Right kidney (tissue), 9 donors: ENCODE measurements at places on chromosomes 2 and 18.
A peak's percentile ranks its signal among the peaks of the same experiment; 100 is the strongest.

- peak; percentile 31 for DNase-seq
Measured at GRCh38 chr2:102843764-102844443, 82.1 kb downstream of the TMEM182 start.

DNA sequence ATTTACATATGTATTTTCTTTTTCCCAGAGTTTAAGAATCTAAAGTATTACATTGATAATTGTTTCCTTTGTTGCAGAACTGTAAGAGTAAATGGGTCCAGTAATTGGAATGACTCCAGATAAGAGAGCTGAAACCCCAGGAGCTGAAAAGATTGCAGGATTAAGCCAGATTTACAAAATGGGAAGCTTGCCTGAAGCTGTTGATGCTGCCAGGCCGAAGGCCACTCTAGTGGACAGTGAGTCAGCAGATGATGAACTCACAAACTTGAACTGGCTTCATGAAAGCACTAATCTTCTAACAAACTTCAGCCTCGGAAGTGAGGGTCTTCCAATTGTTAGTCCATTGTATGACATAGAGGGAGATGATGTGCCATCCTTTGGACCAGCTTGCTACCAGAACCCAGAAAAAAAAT lies 183.8 kb upstream of the STON1 start:
- no peak for DNase-seq

DNA sequence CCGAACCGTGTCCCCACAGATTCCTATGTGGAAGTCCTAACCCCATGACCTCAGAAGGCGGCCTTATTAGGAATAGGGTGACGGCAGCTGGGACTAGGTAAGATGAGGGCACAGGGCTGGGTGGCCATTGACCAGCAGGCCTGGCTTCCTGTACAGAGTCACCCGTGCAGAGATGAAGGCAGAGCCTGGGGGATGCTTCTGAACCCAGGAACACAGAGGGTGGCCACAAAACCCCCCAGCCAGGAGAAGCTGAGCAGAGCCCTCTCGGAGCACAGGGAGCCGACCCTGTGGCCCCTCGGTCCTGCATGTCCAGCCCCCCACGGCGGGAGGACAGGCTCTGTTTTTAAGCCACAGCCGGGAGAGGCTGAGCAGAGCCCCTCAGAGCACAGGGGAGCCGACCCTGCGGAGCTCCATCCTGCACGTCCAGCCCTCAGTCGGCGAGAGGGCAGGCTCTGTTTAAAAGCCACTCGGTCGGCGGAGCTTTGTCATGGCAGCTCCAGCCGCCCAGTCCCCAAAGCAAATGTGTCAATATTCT lies 2.7 kb downstream of the PDCD1 start:
- no peak for DNase-seq

GRCh38 chr2:19776941-19777514 lies 124.8 kb downstream of the TTC32 start:
- DNase-seq, result no peak

DNA sequence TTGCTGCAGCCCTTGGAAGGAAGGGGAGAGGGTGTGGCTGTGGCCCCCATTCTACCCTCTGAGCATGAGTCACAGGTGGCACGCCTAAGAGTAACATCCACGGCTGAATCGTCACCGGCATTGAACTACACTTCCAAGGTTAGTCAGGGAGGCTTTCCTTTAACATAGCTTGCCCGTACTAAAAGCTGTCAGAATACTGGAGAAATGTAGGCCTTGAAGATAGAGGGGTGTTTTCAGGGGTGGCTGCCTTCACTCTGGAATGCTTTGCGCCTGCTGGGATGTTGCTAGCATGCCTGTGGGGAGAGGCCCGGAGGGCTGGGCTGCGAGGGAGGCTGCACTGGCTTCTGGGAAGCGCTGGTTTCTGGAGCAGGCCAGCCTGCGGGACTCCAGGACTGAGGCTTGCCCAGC lies 333.7 kb downstream of the AGAP1 start:
- DNase-seq, result no peak

- DNase-seq, result peak; percentile 77
Measured at GRCh38 chr2:54457323-54458023, 1.3 kb downstream of the SPTBN1 start.

DNA sequence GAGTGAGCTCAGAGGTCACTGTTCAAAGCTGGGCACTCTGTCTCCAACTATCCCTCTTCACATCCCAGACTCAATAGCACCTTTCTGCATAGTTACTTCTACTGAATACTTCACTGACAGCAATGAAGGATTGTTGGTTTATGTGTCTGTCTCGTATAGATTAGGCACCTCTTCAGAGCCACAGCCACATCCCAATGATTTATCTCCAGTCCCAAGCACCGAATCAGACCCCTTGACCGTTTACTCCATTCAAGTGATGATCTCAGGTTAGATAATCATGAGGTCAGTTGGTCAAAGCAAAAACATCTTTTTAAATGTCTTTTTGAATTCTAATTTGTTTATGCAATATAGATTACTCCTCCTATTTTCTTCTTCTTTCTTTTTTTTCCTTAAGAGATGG lies 14.7 kb downstream of the NEDD4L start:
- DNase-seq, result no peak

GRCh38 chr2:184125867-184126266 lies 472.5 kb upstream of the ZNF804A start:
- no peak for DNase-seq

GRCh38 chr2:231452799-231453508 lies 11.3 kb downstream of the NCL start:
- peak; percentile 18 for DNase-seq

DNA sequence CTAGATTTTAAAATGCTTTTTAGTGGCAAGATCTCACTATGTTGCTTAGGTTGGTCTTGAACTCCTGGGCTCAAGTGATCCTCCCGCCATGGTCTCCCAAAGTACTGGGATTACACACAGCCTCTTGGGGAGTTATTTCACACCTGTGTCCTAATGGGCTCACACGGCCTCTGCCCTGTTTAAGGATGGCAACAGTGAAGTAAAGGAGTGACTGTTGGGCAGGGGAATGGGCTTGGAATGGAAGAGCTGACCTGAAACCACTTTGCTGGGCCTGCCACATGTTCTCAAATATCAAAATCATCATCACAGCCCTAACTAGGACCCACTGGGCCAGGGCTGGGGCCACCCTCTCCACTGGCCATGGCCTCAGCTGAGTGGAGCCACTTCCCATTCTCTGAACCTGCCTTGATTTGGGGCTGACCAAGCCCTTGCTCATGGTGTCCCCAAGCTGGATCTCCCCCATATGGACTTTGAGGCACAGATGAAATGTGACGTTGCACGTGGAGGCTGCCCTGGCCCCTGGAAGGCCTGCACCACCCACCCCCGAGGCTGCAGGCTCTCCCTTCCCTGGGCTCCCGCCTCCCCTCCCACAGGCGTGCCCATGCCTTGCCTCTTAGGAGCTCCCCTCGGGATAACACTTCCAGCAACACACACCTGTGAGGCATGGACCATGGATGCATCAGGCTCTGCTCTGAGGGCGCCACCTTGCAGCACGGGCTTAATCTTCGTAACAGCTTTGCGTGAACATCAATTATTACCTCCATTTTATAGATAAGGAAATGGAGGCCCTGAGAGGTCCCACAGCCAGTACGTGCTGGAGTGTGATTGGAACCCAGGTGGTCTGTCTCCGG lies 71.8 kb upstream of the SMAD7 start:
- DNase-seq, result no peak

DNA sequence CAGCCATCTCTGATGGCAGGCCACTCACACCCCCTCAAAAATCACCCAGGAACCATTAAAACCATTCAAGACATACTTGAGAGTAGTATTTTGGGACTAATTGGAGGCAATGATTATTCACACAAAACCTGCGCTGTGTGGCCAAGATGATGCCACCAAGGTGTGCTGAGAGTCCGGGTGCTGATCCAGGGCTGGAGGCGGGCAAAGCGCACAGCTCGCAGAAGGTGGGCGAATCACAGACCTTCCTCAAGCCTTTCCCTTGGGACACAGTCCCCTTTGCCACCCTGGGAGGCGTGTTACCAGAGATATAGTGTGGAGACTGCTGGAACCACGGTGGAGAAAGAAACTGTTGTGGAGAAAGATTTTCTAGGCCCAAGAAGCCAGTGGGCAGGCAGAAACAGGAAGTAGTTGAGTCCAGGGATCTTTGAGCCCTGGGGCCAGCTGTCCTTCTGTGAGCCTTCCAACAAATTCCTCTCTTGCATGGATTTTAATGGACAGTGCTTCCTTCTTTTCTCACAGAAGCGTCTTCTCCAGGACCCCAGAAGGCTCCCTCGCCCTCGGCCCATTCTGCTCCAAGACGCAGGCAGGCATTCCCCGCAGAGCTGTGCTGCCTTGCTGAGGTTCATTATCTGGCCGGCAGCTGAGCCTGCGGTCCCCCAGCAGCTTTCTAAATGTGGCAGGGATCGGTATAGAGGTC lies 8.0 kb downstream of the COPS9 start:
- no peak for DNase-seq

- DNase-seq, result no peak
Measured at GRCh38 chr2:237643582-237644380, 16.4 kb downstream of the LRRFIP1 start.

GRCh38 chr18:45571714-45572113 lies 43.6 kb upstream of the SLC14A2 start:
- DNase-seq, result no peak

DNA sequence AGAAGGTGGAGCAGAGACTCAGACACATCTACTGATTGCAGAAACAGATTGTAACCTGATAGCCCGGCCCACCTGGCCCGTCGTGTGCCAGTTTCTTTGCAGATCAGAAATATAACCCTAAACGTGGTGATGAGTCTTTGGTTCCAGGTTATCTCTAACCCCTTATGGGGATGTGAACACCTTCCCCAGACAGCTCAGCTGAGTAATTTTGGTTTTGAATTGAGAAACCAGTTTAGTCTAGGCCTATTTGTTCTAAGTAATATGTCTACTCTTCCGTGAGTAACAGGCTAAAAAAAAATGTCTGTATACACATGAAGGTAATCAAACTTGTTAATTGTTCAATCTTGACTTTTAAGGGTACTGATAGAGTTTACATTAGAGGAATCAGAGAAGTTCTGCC lies 35.7 kb downstream of the RASGRP3 start:
- DNase-seq, result no peak

DNA sequence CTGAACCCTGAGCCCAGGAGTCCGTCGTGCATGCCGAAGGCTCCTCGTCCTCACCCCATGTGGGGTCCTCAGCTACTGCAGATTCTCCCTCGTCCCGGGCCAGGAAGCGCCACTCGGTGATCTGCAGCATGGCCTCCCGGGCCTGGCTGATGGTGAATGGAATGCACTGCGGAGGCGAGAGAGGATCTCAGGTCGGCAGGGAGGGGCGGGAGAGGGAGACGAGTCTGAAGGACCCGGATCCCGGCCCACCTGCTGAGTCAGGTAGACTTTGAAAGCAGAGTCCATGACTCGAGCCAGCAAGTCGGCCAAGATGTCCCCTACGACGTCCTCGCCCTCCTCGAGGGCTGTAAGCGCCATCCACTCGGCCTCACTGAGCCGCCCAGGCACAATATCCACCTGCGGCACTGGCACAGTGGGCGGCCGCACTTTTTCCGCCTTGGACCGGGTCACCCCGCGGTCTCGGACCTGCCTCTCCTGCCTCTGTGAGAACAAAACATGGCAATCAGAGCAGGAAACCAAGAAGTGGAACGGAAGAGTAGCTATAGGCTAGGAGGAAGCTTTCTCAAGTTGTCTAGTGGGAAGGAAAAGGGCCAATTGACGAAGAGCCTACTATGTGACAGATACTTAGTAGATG lies 5.5 kb downstream of the C2orf81 start:
- DNase-seq, result no peak

DNA sequence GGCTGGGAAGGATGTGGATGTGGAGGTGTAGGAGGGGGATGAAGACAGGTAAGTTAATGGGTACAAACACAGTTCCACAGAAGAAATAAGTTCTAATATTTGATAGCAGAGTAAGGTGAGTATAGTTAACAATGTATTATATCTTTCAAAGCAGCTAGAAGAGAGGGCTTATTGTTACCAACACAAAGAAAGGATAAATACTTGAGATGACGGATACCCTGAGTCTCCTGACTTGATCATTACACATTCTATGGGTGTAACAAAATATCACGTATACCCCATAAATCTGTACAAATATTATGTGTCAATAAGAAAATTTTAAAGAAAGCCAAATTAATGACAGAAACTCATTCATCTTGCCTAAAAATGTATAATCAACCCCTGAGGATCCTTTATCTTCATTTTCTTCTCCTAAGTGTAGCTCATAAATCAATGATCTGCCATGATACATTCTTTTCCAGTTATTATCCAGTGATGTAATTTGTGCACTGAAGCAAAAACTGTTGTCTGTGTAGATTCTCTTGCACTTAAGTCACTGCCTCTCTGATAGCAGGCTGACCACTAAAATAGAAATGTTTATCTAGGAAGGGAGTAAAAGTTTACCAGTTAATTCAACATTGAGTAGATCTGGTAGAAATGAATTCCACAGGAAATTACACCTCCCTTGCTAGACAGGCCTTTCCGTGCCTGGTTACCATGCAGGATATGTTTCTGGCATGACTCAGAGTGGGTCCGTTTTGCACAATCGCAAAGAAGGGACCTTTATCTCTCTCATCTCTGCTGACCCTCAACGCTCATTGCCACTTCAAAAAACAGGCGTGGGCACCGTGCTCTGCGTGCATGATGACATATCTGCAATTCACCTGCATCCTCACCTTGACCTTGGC lies 249.7 kb upstream of the NCKAP5 start:
- peak; percentile 24 for DNase-seq

GRCh38 chr18:21327101-21327500 lies 85.1 kb downstream of the GREB1L start:
- DNase-seq, result no peak

DNA sequence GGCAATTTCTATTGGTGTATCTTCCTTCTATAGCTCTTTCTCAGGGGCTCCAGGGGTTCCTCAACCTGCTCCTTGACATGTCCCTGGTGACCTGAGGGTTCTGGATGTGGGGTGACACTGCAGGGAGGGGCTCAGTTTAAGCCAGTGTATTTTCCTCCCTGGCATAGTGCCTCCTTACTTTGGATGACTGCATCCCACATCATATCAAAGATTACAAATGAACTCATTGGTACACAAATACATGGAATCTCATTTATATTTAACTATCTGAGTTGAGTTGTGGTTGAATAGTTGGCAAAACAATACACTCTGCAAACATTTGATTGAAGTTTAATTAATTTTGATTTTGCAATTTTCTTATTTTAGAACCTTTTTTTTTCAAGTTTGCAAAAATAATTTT lies 268.2 kb upstream of the SKOR2 start:
- no peak for DNase-seq

DNA sequence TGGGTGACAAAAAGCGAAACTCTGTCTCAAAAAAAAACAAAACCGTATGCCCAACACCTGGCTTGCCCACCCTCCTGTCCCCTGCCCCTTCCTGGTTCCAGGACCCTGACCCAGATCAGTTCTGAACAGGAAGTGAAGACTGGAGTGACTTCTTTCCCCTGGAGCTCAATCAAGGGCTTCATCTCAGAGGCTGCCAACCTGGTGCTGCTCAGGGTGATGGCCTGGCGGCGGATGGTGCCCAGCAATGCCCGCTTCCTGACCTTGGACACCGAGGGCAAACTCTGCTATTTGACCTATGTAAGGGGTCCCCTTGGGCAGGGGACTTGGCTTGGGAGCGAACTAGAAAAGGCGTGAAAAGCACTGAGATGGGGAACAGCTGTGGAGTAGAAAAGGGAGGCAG lies 5.9 kb downstream of the CATIP start:
- DNase-seq, result no peak

- no peak for DNase-seq
Measured at GRCh38 chr2:204340511-204340910, 204.8 kb upstream of the PARD3B start.

GRCh38 chr18:7608781-7609201 lies 41.7 kb downstream of the PTPRM start:
- no peak for DNase-seq
